ENCODE measurements at places on chromosomes 7 and 10.

DNA sequence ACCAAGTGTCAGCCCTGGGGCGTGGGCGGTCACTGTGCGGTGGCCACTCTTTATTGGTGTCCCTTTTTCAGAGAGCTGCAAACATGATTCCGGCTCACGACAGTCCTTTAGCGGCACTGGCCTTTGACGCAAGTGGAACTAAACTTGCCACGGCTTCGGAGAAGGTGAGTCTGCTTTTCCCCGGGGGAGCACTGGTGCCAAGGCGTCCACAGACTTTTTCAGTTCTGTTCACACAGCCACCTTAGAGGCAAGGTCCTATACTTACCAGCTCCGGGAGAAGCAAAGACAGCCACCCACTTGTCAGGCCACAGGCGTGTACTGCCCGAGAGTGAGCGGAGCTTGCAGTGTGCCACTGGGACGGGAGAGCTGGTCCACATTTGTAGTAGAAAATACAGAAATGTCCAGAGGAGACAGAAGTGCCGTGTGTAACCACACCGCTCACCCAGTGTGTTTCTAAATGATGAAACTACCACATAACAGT, 27.9 kb downstream of the WIPI2 start:
- DNase-seq: no peak

DNA sequence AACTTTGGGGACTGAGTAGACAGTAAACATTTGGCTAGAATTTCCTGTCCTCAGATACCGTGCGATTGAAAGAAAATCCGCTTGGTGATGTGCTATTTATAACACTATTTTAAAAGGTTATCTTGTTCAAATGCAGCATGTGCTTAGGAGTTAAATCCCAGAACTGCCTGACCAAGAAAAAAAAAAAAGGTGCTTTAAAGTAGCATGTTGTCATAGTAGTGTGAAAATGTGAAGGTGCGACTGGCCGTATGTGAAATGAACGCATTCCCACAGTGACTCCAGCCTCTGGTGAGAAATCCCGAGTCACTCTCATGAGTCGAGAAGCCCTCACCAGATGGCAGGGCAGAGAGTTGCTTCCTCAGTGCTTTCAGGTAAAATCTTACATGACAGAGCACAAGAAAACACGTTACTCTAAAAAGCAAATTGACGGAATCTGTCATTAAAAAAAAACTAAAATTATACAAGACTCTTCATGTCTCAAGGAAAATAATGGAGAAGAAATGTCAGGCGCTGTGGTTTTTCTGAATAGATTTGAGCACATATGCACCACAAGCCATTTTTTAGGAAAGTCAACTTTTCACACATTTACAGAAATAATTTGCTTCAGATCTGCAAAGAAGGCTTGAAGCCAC, 18.4 kb upstream of the KLF6 start:
- DNase-seq: no peak

DNA sequence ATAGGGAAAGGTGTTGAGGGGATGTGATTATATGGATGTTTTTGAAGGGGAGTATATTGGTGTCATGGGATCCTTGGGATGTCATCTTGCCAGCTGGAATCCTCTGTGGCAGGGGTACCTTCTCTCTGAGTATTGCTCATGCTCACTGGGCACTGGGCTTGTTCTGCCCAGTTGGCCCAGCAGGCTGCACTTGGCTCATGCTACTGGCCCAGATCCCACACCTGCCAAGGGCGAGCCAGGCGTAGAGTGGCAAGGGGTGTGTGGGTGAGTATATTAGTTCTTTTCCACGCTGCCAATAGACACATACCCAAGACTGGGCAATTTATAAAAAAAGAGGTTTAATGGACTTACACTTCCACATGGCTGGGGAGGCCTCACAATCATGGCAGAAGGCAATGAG, 311.9 kb downstream of the AUTS2 start:
- no peak for DNase-seq

- DNase-seq: no peak
Observed at GRCh38 chr10:131381576-131381975, 70.1 kb upstream of the TCERG1L start.

DNA sequence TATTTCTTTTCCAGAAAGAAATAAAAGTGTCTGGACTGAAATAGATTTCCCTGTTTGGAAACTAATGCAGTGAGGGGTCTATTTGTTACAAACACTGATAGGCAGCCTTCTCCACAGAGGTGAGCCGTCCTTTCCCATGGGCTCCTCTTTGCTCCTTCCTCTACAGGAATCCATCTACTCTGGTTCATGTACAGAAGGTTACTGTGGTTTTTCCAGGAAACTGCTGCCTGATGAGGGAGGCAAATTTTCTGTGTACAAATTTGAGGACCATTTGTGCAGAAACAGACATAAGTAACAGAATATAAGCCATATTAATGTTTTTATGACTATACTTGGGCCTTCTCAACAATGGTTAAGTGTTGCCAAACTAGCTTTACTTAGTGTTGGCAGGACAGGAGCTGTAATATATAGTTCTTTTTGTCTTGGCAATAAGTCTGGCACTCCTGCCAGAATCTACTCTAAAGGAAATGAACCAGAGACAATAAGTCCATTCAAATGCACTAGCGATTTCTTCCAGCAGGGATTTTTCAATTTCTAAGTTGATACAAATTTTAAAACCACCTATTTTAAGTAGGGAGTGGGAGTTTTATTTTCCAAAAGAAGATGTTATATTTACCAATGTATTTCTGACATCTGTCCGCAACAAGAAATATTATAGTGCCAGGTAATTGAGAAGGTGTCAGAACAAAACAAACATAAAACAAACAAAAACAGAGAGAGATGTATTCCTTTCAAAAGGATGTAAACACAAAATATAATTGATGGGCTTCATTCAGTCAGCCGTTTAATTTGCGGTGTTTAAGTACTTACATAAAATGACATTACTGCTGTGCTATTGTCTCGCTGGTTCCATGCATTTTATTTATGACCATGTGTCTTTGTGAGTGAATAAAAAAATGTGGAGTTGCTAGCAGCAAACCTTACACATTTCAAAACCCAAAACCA, 91.0 kb upstream of the NFE2L3 start:
- no peak for DNase-seq

DNA sequence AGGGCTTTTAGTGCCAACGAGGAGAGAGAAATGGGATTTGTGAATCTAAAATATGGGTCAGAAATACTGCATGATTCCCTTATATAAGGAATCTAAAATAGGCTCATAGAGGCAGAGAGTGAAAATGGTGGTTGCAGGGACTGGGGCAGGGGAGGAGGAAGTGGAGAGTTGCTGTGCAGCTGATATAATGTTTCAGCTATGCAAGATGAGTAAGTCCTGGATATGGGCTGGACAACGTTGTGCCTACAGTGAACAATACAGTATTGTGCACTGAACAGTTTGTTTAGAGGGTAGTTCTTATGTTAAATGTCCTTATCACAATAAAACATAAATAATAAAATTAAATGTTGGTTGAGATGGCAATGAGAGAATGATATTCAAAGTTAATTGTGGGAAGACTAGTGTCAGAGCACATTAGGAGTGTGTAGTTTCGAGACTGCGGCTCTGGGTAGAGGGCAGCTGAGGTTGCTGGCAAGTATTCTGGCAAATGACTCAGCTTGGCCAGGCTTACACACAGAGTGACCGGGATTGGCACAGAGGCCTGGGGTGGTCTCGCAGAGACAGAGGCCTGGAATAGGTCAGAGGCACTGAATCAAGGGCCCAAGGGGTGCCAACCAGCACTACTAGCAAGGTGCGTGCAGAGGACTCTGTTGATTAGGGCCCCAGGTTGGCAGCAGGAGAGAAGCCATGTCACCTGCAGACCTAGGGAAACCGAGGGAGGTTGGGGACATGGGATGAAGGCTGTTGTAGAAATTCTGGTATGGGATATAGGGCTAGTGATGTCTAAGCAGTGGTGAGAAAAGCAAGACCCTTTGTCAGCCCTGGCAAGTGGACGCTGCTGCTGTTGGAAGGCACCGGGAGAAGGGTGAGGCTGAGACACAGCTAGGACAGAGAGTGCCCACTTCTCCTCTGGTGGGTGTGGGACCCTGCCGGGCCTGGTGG, 2.8 kb upstream of the DEPP1 start:
- no peak for DNase-seq

GRCh38 chr7:68783684-68784083, 814.6 kb upstream of the AUTS2 start:
- DNase-seq: no peak

DNA sequence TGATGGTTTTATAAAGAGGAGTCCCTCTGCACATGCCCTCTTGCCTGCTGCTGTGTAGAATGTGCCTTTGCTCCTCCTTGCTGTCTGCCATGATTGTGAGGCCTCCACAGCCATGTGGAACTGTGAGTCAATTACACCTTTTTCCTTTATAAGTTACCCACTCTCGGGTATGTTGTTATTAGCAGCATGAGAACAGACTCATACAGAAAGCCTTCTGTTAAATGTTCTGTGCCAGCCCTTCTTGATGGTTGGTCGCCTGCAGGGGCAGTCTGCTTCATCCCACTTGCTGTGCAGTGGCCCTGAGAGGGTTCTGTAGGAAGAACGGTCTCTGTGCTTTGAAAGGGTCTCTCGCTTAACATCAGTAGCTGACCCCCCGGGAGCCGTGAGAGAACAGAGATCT, 248.9 kb upstream of the IGFBP3 start:
- no peak for DNase-seq

GRCh38 chr7:123792547-123792946, 43.7 kb upstream of the WASL start:
- DNase-seq: no peak

GRCh38 chr10:103273041-103273441, 3.9 kb upstream of the INA start:
- DNase-seq: no peak

- peak; percentile 19 for DNase-seq
Observed at GRCh38 chr7:142319970-142320369, 62.1 kb upstream of the PRSS58 start.

DNA sequence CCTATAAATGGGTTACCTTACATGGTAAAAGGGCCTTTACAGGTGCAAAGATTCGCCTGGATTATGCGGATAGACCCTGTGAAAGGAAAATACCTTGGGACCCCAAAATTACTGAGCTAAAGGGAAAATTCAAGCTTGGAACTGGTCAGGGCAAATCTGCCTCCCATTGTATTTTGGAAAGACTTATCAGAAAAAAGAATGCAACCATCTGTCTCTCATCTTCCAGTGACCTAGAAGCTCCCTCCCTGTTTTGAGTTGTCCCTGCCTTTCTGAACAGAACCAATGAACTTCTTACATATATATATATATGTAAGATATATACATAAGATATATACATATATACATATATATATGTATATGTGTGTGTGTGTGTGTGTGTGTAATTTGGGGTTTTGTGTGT, 583.8 kb downstream of the CALN1 start:
- no peak for DNase-seq

- no peak for DNase-seq
Observed at GRCh38 chr10:36096576-36096975, 454.5 kb upstream of the FZD8 start.

- no peak for DNase-seq
Observed at GRCh38 chr10:6219494-6219836, 16.7 kb downstream of the PFKFB3 start.

GRCh38 chr7:108146070-108146842, 16.1 kb upstream of the LAMB4 start:
- peak; percentile 2 for DNase-seq

- no peak for DNase-seq
Observed at GRCh38 chr7:92242972-92243371, 2.7 kb downstream of the KRIT1 start.

GRCh38 chr7:4352069-4352468, 330.0 kb upstream of the FOXK1 start:
- no peak for DNase-seq

DNA sequence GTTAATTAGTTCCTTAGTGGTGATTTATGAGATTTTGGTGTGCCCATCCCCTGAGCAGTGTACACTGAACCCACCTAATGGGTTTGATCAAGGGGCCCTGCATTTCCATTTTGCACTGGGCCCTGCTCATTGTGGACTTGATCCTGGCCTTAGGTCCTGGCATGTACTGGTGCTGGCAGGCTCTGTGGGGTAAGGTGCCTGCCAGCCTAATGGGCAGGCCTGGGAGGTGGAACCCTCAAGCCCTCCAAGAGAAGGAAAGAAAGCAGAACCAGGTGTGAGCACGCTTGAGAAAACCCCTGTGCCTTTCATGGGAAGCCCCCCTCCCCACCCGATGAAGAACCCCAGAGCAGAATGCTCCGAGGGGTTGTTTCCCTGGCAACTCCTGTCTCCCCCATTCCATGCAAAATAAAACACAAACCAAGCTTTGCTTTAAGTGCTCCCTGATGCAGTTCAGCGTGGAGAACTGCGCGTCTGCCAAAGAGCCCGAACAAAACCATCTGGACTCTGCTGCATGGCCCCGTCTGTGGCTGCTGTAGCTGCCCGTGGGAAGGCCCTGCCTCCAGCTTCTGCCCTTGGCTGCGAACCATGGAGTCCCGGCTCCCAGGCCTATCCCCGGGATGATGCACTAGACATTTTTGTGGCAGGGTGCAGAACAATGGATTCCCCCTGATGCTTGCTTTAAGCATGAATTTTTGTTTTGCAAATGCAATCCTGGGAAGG, 123.3 kb downstream of the PRPF18 start:
- no peak for DNase-seq
